ENCODE measurements at places on chromosomes 2 and 18.

DNA sequence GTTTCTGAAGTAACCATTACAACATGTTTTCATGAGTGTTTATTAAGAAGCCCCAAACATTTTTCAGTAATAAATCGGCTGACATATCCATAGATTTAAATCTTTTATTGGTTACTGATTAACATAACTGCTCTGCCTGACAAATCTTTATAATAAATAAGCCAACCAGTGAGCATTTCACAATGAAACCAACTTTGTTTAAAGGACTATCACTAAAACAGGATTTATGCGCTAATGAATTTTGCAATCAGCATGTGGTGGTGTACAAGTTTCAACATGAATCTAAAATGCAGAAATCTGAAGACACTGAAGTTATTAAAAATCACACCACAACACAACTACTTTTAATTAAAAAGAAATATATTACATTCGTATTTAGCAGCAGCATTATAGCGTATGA is 166.7 kb downstream of the MEIS1 start:
- no peak for DNase-seq

DNA sequence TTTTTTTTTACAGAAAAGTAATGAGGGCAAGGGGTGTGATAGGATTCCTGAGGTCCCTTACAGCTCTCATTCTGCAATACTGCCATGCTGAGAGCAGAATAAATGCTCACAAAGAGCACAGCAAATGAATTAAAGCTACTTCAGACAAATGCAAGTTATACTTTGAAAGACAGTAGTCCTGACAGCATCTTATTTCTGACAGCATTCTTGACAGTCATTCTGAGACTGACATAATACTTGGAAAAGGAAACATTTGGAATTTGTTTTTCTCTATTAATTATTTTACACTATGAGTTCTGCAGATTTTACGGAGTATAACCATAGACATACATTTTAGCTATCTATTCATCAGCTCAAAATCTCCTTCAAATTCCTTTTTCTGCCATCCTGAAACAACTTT is 935.2 kb upstream of the FAM98A start:
- DNase-seq: no peak

DNA sequence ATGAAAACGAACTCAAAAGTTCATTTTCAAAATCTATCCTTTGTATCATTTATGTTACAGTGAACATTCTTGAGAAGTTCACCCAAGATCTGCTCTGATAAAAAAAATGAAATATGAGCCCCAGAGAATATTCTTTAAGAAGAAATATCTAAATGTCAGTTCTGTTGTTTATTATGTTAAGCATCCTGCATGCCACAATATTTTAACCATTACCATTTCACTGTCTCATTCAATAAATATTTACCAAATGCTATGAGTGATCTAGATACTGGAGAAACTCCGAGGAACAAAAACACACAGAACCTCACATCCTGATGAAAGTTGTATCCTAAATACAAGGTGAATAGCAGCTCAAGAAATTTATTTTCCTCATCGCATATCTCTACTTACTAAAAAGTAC is 170.2 kb downstream of the ZNF385B start:
- no peak for DNase-seq

GRCh38 chr2:222307978-222308730 is 9.4 kb upstream of the PAX3 start:
- no peak for DNase-seq

DNA sequence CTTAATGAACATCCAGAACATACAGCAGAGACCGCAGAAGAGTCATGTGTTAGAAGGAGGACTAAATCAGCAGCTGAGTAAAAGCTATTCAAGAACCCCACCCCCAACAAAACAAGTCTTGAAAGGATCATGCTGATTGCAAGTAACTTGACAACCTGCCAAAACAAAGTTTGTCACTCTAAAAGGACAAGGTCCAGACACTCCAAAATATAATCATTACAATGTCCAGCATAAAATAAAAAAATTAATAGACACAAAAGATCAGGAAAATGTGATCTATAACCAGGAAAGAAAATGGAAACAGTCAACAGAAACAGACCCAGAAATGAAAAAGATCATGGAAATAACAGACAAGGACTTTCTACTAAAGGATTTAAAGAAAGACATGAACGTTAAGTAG is 28.5 kb downstream of the CCDC88A start:
- no peak for DNase-seq

DNA sequence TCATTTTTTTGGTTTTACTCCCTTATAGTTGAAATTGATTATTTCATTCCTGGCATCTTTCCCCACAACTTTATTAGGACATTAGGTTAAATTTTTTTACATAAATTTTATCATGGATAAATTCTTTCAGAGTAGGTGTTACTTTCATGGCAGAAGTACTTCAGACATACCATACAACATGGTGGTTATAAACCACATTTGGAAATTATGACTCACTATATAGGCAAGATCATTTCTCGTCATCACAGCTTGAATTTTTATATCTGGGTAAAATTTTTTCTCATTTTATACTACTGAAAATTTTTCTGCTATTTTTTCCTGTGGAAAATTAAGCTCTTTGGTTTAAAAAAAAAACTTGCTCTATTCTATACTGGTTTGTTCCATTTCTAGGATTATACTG is 111.9 kb upstream of the COL5A2 start:
- no peak for DNase-seq

DNA sequence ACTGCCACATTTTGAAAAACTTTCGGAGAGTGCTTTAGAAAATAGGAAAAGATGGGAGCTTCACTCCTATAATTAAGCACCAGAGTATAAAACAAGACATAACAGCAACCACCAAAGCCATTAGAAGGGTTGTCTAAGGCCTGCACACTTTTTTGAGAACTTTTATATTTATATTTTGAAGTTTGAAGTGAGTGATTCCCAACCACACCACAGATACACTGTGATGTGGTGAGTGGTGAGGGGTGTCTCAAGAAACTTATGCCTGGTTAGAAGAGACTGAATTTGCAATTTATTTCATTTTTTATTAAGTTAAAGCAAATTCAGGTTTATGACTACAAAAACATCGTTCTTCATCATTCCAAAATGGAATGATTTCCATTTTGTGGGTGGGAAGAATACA is 161.9 kb downstream of the DNAH6 start:
- DNase-seq: no peak

- DNase-seq: peak; percentile 76
Observed at GRCh38 chr2:148812306-148812705, 62.7 kb upstream of the KIF5C start.

- DNase-seq: no peak
Observed at GRCh38 chr18:48805826-48806535, 144.8 kb downstream of the SMAD7 start.

DNA sequence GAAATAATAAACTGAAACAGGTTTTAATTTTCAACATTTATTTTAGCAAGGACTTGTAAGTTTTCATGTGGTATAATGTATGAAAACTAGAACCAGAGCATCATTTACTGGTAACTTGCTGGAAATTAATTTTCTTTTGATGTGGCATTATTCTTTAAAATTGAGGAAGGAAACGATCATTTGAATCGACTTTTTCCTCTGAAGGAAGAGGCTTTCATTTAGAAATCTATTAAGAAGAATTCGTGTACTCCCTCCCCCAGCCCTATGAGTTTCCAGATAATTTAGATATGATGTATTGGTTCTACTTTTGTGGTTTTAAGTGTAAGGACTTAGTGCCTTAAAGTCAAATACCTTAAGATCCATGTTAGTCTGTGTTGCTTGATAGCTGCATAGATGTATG is 2.5 kb downstream of the BABAM2 start:
- no peak for DNase-seq

DNA sequence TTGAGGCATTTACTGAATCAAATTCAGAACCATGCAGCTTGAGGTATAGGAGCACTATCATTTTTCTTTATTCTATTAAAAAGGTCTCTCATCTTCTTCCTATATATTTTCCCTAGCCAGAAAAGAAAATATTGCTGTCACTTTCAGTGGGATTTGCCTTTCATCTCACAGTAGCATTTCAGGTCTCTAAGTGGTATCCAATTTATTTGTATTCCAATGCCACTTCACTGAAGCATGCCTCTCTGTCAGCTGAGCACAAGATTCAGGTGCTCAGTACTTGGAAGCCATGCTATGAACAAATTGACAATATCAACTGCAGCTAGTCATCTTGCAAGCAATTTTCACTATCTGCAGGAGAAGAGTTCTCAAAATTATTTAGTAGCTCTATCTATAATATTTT is 457.2 kb upstream of the SLC39A10 start:
- DNase-seq: no peak
